Sigmoid colon (tissue), 7 donors: ENCODE measurements at places on chromosomes 6 and 20. TPM values are rescaled to one million over a fixed set of nuclear protein-coding genes. Genes with fewer than 3 reads are reported as not detected.

DNA sequence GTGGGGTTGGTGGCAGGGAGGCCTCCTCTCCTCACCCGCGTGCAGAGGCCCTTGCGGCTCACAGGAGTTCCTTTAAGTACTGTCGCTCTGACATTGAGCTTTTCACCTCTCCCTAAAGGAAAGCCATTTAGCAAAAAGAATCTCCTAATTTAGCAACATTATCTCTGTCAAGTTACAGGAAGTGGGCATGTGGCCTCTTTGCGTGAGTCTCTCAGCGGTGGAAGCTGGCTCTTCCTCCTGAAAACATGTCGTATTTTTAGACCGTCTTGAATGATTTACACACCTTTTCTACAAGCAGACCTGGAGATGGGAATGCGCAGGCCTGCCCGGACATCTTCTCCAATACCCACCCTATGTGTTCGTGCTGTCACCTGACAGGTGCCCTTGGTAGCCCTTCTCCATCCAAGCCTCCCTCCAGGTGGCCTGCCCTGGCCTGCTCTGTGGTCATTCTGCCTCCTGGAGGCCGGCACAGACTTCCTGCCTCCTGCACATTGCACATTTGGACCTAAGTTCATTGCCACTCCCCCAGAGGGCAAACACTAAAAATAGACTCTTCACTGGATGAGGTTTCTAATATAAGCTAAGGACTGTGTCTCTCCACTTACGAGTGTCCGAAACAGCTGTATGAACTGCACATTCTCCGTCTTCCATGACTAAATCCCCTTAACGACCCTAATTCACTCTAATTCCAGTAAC, 18.5 kb upstream of the PHACTR3 start:
- no peaks in the 10 kb centered on the region for H3K36me3 ChIP-seq
- no peak for DNase-seq
- no peaks in the 10 kb centered on the region for H3K4me1 ChIP-seq
- H3K27ac ChIP-seq = no peak overlapping the region
- H3K27me3 ChIP-seq = no peaks in the 10 kb centered on the region

- H3K36me3 ChIP-seq = no peaks in the 10 kb centered on the region
- H3K27me3 ChIP-seq = peaks cover 32% of the 10 kb centered on the region
- no peak overlapping the region for H3K4me3 ChIP-seq
- H3K4me1 ChIP-seq = peaks cover 29% of the 10 kb centered on the region
- DNase-seq = no peak
- H3K27ac ChIP-seq = no peak overlapping the region
Observed at GRCh38 chr6:166168616-166169548, 1.2 kb upstream of the TBXT start.

- no peaks in the 10 kb centered on the region for H3K4me1 ChIP-seq
- H3K27ac ChIP-seq = no peak overlapping the region
- H3K27me3 ChIP-seq = no peaks in the 10 kb centered on the region
- DNase-seq = no peak
- no peaks in the 10 kb centered on the region for H3K36me3 ChIP-seq
Observed at GRCh38 chr6:7328243-7328642, 15.2 kb upstream of the SSR1 start.

DNA sequence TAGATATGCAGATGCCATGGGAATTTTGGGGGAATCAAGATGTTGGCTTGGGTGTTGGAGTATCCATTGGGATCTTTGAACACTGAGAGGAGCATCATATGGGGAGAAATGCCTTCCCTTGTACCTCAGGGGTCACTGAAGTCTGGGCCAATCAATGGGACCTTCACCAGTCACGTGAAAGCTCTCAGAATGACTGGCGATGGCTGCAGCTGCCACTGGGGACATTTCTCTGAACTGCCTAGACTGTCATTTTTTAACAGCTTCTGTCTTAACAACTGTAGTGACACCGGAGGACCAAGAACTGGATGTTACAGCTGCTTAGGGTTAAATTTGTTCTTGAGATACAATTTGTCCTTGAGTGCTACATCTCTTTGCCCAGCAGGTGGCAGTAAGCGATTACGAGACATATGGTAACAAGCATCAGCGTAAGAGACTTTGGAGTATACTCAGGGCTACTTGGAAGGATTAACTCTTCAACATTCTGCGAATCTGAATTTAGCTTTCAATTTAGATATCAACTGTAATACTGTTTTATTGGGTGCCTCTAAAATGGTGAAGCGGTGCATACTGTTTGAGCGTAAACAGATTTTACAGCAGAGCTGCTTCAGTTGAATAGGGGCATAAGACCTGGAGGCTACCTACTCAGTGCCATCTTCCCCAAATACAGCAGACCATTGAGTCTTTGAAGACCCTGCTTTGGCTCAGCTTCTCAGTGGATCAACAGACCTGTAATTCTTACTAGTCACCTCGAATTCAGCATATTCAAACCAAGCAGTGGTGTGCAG, 36.0 kb downstream of the CCN2 start:
- no peak overlapping the region for H3K4me3 ChIP-seq
- no peaks in the 10 kb centered on the region for H3K4me1 ChIP-seq
- DNase-seq = peak; percentile 81
- no peak overlapping the region for H3K27ac ChIP-seq
- no peaks in the 10 kb centered on the region for H3K36me3 ChIP-seq
- no peaks in the 10 kb centered on the region for H3K27me3 ChIP-seq

- no peaks in the 10 kb centered on the region for H3K36me3 ChIP-seq
Observed at GRCh38 chr6:159109391-159109790, 59.8 kb upstream of the FNDC1 start.

DNA sequence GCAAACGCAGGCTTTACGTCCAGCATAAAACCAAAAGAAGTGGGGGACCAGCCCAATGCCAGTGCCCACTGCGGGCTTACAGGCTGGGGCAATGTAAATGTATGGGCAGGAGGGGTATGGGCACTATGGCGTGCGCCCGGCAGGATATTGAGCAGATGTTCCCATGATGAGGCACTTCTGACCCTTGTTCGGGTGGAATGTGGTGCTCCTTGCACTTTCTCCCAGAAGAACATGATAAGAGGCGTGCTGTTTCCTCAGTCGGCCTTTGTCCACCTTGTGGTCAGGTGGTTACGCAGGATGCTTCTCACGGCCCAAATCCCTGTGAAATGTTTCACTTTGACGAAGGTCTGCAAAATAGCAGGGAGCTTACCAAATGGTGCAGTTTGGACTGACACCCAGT, 4.8 kb upstream of the GPR31 start:
- no peak for DNase-seq
- H3K4me1 ChIP-seq = no peaks in the 10 kb centered on the region
- no peaks in the 10 kb centered on the region for H3K36me3 ChIP-seq
- no peak overlapping the region for H3K4me3 ChIP-seq
- no peaks in the 10 kb centered on the region for H3K27me3 ChIP-seq

DNA sequence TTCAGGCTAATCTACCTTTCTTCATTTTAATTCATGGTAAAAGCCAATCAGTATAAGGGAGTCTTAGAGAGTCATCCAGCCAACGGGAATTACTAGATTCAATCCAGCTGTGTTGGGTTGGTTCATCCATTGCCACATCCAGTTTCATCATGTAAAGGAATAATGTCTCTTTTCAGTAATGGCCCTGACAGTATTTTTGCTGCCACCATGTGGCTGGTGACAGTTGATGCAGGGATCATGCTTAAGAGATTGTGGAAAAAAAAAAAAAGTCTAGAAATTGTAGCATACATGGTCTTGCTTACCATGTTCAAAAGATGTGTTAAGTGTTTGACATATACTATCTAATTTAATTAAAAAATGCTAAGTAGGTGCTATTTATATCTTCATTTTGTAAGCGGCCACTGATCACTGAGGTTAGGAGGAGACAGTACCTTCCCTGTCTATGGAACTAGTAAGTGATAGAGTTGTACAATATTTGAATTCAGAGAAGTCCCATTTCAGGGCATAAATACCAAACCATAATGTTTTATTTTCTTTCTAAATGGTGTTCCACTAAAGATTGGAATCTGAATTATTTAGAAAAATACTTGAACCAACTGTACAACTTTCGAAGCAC, 135.9 kb downstream of the KHDRBS2 start:
- H3K27ac ChIP-seq = no peak overlapping the region
- H3K4me1 ChIP-seq = no peaks in the 10 kb centered on the region
- H3K27me3 ChIP-seq = no peaks in the 10 kb centered on the region
- no peaks in the 10 kb centered on the region for H3K36me3 ChIP-seq
- no peak for DNase-seq

DNA sequence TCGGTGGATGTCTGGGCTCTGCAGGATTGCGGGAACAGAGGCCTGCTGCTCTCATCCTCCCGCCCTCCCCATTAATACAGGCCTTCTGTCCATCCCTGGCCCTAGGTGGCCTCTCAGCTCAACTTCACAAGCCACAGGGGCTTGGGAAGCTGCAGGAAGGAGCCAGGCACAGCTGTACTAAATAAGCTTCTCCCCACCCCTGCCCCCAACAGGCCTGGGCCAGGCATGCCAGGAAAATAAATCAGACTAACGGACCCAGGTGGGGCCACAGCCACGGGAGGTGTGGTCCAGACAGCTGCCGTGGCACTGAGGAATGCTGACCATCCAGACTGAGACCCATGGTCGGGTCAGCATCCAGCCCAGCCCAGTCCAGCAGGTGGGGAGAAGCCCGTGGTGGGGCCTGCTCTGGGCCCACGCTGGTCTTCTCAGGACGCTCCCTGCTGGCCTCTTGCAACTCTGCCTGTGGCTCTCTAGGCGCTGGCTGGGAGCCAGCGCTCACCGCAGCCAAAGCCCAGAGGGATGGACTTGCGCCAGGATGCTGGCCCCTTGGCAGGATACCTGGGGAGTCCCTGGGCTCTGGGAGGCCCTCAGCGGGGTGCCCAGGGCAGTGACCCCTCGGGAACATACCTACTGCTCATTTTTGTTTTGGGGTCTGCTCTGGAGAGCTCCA, 8.6 kb upstream of the YTHDF1 start:
- H3K4me1 ChIP-seq = peaks cover 10% of the 10 kb centered on the region
- DNase-seq = peak; percentile 78
- peak overlapping the region; percentile 22 for H3K27ac ChIP-seq
- H3K4me3 ChIP-seq = no peak overlapping the region
- no peaks in the 10 kb centered on the region for H3K36me3 ChIP-seq

- no peaks in the 10 kb centered on the region for H3K27me3 ChIP-seq
- H3K4me3 ChIP-seq = no peak overlapping the region
- no peak for DNase-seq
- no peaks in the 10 kb centered on the region for H3K36me3 ChIP-seq
- H3K27ac ChIP-seq = no peak overlapping the region
Observed at GRCh38 chr20:57205606-57206219, 60.7 kb downstream of the BMP7 start.

GRCh38 chr20:23320317-23320716, 30.3 kb upstream of the NXT1 start:
- no peaks in the 10 kb centered on the region for H3K36me3 ChIP-seq
- H3K4me1 ChIP-seq = no peaks in the 10 kb centered on the region
- no peaks in the 10 kb centered on the region for H3K27me3 ChIP-seq

DNA sequence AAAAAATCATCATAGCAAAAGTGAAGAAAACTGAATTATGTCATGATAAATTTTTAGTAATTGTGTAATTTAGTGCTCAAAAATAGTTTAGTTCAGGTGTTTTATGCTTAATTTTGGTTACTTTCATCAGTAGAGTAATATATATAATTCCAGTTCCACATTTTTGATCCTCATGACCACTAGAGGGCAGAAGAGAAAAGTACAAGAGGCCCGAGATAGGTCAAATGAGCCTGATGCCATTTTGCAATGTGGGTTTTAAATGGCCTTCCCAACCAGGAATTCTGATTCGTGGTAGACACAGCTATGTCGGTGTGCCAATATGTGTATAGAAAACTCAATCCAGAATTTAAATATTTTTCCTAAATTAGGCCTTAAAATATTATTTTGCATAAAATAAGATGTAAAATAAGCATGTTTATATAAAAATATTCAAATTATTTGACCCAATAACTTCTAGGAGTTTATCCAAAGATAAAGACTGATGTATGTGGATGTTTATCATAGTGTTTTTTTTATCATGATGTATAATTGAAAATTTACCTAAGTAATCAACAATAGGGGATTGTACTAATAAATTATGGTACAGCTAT, 159.7 kb upstream of the RPS6KA2 start:
- no peaks in the 10 kb centered on the region for H3K36me3 ChIP-seq
- no peaks in the 10 kb centered on the region for H3K27me3 ChIP-seq
- no peak overlapping the region for H3K4me3 ChIP-seq
- DNase-seq = no peak
- H3K27ac ChIP-seq = no peak overlapping the region

GRCh38 chr20:53161473-53161872, 189.3 kb downstream of the TSHZ2 start:
- H3K27me3 ChIP-seq = no peaks in the 10 kb centered on the region
- no peak for DNase-seq
- H3K36me3 ChIP-seq = no peaks in the 10 kb centered on the region
- H3K4me3 ChIP-seq = no peak overlapping the region

DNA sequence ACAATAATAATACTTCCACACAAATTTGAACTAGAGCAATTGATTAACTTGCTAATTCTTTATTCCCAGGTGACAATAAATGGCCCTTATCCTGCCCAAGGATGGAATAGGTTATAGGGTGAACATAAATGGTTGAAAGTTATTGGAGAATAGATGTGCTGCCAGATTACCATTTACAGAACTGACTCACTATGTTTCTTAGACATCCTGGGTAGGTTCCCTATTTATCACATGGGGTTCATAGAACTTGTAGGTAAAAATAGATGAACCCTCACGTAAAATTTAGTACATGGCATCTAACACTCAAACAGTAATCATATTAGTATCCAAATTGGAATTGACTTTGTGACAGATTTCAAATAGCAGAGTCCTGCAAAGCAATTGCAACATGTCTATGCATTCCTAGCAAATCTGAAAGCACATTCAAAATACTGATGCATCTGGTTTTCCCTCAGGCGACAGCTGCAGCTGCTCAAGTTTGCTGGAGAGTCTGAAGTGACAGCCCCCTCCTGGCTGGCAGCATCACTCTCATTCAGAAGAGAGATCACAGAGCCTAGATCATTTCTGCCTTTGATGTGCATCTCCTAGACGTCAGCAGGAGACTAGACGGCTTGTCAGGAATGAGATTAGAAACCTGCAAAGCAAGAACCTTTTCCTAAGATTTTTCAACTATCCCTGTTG, 80.2 kb upstream of the RNF217 start:
- no peak overlapping the region for H3K4me3 ChIP-seq
- no peak overlapping the region for H3K27ac ChIP-seq
- peaks cover 26% of the 10 kb centered on the region for H3K4me1 ChIP-seq
- DNase-seq = no peak
- no peaks in the 10 kb centered on the region for H3K27me3 ChIP-seq
- H3K36me3 ChIP-seq = no peaks in the 10 kb centered on the region

DNA sequence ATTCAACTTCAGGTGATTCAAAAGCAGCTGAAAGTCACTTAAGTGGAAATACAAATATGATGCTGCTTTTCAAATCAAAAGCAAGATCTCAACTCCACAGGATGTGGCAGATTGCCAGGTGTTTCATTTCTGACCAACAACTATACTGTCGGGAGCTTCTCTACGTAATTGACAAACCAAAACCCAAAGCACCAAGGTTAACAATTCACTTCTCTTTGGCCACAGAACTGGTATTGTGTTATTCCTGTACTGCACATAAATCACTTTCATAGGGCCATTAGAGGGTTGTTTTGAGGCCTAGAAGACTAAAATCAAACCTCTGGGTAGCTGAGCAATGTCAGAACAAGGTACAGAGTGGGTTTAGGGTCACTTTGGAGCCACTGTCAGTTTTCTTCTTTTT, 169.7 kb downstream of the HAO1 start:
- H3K36me3 ChIP-seq = no peaks in the 10 kb centered on the region
- H3K27me3 ChIP-seq = no peaks in the 10 kb centered on the region

SIRPB1 gene
- total RNA-seq = 4.4 TPM

GMPR gene
- total RNA-seq = 15.0 TPM

ELOVL2 gene
- 0.71 TPM for total RNA-seq

SMPD2 gene
- total RNA-seq = 2.4 TPM

BACH2 gene
- 1.1 TPM for total RNA-seq

CST8 gene
- not detected for total RNA-seq

MEI4 gene
- total RNA-seq = not detected
